ENCODE measurements at places on chromosomes 6 and 20. TPM values are rescaled to one million over a fixed set of nuclear protein-coding genes. Genes with fewer than 3 reads are reported as not detected.

Gene PHF3
- total RNA-seq: 95.7 TPM

Gene RANBP9
- 56.9 TPM for total RNA-seq

Gene TAF11
- 18.5 TPM for total RNA-seq

Gene CCM2L
- 25.1 TPM for total RNA-seq

Gene PRKN
- total RNA-seq: 11.6 TPM

Gene RAD21L1
- not detected for total RNA-seq

Gene APCDD1L
- total RNA-seq: not detected

Gene PCSK2
- total RNA-seq: not detected

Gene LY6G6D
- not detected for total RNA-seq

Gene GINS1
- total RNA-seq: 0.57 TPM

Gene CLDN20
- total RNA-seq: not detected

Gene SAMD3
- total RNA-seq: 3.1 TPM

Gene SLCO4A1
- total RNA-seq: 9.0 TPM

Gene SLA2
- 0.22 TPM for total RNA-seq

Gene SLC32A1
- not detected for total RNA-seq

Gene SSTR4
- not detected for total RNA-seq

Gene BPIFB1
- not detected for total RNA-seq

Gene PI3
- total RNA-seq: not detected

Gene DNAJC5
- total RNA-seq: 33.9 TPM

Gene OSTM1
- 60.5 TPM for total RNA-seq

Gene ZC3H12D
- total RNA-seq: 3.7 TPM

Gene FLOT1
- total RNA-seq: 66.8 TPM

Gene ANKRD66
- not detected for total RNA-seq

Gene SYCP2
- total RNA-seq: 3.1 TPM

Gene MYLK2
- total RNA-seq: not detected

Gene SPATS1
- total RNA-seq: not detected

Gene RAET1L
- not detected for total RNA-seq

Gene PRDM13
- not detected for total RNA-seq

Gene RNF182
- 0.85 TPM for total RNA-seq

Gene HAO1
- not detected for total RNA-seq

Gene IER3
- 3.8 TPM for total RNA-seq

Gene BFSP1
- 0.33 TPM for total RNA-seq

All from subcutaneous adipose tissue (tissue), 4 donors.